ENCODE measurements at places on chromosomes 11 and 22.

- no peak for DNase-seq
Observed at GRCh38 chr11:124769806-124770774, 8.0 kb upstream of the ESAM start.

GRCh38 chr11:60810569-60810968, 25.4 kb downstream of the MS4A10 start:
- no peak for DNase-seq

GRCh38 chr11:58222721-58223120, 6.0 kb downstream of the OR10Q1 start:
- no peak for DNase-seq

GRCh38 chr22:20436307-20436767, 1.3 kb downstream of the SCARF2 start:
- DNase-seq, result no peak

DNA sequence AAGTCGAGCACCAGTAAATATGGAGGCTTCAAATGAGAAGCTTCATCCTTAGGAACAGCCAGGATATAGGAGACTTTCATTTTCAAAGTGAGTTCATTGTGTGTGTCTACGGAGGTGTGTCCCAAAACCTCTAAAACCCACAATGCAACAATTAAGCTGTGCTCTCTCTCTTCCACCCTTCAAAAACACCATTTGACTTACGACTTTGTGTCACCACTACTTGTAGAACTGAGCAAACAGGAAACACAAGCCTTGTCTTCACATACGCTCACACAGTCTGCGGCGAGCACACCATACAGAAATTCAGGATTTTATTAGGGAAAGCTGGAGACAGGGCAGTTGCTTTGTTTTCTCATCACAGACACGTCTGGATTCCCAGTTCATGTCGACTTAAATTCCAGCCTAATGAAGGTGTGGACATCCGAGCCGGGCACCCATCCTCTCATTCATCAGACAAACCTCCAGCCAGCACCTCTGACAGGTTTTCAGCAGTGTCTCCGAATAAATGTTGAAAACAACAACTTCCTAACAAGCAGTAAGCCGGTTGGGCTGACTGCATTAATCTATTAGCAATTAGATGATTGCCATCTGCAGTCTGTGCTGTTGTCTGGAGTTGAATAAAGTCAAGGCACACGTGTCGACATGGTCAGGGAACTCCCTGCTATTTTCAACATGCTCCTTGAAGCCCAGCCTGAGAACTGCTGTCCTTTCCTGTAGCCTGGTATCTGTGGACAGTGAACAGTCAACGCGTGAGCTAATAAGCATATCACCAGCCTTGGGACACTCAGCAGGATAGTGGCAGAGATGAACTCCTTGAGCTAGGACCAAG, 1411.1 kb downstream of the BRD1 start:
- DNase-seq, result no peak

Measured in effector memory CD4-positive, alpha-beta T cell (primary cell).